Right cardiac atrium (tissue), 5 donors: ENCODE measurements at places on chromosomes 2 and 18.

- peak; percentile 71 for DNase-seq
These were observed at the start of gene IGFBP2 for GRCh38 chr2:216632952-216633615. Gene IGFBP2 (plus strand): TSS chr2:216633420. CDS start chr2:216633524, 104 bp downstream.

DNA sequence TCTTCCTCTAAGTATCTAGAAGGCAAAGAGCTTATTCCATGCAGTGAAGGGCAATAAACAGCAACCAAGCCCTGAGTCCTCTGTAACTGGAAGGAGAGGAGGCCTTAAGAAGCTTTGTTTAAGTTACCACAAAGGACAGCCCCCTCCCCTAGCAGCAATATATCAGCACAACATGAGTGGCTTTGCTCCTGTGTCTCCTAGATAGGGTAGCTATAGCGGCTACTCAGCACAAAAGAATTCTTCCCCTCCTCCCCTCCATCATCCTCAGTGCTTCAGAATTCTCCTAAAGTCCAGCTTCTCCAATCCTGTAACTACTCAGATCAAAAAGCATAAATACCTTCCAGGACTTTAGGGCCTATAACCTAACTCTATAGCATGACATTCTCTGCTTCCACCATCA lies 16.5 kb downstream of the SUMO1 start:
- DNase-seq = no peak

- DNase-seq = peak; percentile 40
These were observed 218.8 kb upstream of the ID2 start for GRCh38 chr2:8462899-8463648.

DNA sequence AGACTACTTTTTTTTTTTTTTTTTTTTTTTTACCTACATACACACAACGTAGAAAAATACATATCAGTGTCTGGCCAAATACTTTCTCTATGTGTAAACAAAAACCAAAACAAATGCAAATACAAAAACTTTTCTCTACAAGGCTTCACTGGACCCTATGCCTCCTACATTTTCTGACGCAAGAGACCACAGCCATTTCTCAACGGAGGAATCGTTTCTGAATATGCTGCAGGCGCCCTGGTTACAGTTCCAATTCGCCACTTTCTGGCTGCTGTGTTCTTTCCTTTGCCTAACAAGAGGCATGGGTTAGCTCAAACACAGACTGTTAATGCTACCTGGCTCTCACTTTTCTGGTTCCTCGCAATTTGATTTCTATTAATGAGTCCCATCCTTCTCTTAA lies 96.4 kb downstream of the EPB41L3 start:
- no peak for DNase-seq

- DNase-seq = no peak
These were observed 309.6 kb downstream of the SOCS6 start for GRCh38 chr18:70598406-70598805.

DNA sequence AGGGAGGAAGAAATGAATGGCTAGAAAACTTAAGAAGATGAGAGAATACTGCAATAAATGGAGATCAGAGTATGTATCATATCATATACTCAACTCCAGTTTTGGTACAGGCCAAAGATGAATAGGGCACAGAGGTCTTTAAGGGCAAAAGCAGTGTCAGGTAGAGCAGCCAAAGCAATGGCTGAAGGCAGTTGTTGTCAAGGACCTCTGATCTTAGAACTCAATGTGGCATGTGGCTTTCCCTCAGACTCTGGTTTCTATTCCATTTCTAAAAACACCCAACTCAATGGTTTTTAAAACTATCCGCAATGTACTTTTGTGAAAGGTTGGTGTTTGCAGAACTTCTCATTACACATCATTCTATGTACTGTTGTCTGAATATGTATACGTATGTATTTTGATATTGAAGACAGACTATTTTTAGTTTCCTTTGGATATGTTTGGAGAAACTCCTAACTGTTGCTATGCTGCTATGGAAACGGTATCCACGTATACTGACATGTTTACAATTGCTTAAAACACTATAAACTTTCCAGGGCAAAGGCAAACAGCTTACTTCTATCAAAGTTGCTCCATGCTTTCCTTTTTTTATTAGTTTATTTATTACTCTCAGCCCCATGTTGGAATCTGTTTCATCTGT lies 58.1 kb upstream of the PELI1 start:
- no peak for DNase-seq

DNA sequence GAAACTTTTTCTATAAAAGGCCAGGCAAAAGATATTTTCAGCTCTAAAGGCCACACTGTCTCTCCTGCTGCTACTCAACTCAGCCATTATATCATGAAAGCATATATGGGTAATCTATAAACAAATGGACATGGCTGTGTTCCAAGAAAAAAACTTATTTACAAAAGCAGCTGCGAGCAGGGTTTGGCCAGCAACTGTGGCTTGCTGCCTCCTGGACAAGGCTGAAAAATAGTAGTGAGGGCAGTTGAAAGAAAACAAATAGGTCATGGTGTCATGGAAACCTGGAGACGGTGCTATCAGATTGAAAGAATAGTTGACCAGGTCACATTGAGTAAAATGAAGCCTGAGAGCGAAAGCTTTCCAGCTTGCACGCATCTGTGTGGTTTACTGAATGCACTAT lies 89.2 kb upstream of the LRATD1 start:
- no peak for DNase-seq

DNA sequence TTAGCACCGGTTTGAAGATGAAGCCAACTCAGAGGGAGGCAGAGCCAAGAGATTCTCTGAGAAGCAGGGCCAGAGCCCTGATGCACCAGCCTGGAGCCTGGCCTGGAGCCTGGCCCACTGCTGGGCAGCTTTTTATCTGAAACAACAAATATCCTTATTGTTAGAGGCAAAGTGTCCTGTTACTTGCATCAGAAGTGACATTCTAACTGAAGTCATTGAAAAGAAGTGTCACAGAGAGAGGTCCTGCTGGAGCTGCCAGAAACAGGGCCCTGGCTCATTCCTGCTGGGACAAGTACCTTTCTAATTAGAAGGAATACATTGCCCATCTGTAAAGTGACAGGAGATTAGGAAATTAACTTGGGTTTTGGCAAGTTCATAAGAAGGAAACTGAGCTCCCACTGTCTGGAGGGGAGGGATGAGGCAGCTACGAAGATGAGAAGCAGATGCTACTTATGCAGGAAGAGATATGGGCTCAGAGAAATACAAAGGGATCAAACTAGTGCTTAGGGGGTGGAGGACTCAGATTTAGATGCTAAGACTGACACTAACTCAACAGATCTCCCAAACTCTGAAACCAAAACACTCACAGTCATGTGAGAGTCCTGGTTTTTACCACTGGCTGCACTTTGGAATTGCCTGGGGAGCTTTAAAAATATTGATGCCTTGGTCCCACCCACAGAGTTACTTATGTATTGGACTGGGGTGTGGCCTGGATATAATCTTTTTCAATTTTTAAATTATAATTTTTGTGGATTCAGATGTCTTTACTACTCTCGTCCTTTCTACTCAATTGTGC lies 11.0 kb upstream of the HK2 start:
- no peak for DNase-seq

GRCh38 chr2:152440460-152440859 lies 105.5 kb downstream of the FMNL2 start:
- DNase-seq = no peak

- DNase-seq = peak; percentile 88
These were observed 174.0 kb downstream of the TGIF1 start for GRCh38 chr18:3623769-3624545.

- DNase-seq = no peak
These were observed 61.4 kb upstream of the SLC14A2 start for GRCh38 chr18:45553723-45554388.

DNA sequence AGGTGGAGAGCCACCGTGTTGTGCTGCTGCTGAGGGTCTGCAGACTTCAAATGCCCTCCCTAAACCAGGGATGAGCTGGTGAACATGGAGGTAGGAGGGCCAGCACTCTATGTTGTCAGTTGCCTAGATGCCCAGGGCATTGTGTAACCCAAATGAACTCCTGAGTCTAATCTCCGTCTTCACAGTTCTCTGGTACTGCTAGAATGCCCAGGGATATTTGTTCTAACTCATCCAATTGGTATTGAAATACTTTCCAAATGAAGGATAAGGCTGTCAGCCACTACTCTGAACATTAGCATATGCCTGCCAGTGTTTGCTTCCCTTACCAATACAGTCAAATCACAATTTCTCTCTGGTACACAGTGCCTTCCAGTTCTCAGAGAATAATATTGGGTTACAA lies 492.6 kb downstream of the SLC4A3 start:
- DNase-seq = no peak

DNA sequence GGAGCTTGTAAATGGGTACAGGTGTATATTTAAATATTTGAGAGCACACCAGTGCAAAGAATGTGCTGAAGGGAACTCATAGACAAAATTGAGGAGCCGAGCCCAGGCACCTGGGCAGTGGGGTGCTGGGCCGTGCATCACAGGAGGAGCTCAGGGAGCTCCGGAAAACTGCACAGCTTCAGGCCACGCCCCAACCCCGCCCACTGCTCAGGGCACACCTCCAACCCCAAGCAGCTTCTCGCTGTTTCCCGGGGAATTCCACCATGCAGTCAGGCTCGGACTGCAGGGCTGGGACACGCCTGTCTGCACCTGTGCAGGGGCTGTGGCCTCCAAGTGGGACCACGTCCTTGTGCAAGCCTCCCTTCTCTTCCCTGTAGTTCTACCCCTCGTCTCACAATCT lies 243.0 kb downstream of the HDAC4 start:
- no peak for DNase-seq

- DNase-seq = no peak
These were observed 42.7 kb downstream of the ZFP36L2 start for GRCh38 chr2:43183743-43184142.

- no peak for DNase-seq
These were observed 317.6 kb downstream of the TNS1 start for GRCh38 chr2:217685255-217685605.

- no peak for DNase-seq
These were observed 53.3 kb upstream of the RBM44 start for GRCh38 chr2:237745250-237745613.

DNA sequence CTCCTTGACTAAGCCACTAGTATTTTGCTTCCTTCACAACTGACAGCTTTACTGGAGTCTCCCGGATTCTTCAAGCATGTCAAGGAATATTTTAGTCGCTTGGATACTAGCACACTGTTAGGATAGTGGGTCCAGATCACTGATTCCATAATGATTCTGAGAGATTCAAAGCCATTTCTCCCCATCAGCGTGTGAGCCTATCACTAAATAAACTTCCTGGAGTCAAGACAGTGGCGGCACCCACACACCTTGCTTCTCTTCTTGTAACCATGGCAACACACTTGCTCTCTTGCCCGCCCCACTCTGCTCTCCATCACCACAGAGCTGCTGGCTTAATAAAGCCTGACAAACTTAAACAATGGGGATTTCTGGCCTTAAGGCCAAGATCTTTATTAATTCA lies 245.1 kb downstream of the LRRTM1 start:
- DNase-seq = no peak

DNA sequence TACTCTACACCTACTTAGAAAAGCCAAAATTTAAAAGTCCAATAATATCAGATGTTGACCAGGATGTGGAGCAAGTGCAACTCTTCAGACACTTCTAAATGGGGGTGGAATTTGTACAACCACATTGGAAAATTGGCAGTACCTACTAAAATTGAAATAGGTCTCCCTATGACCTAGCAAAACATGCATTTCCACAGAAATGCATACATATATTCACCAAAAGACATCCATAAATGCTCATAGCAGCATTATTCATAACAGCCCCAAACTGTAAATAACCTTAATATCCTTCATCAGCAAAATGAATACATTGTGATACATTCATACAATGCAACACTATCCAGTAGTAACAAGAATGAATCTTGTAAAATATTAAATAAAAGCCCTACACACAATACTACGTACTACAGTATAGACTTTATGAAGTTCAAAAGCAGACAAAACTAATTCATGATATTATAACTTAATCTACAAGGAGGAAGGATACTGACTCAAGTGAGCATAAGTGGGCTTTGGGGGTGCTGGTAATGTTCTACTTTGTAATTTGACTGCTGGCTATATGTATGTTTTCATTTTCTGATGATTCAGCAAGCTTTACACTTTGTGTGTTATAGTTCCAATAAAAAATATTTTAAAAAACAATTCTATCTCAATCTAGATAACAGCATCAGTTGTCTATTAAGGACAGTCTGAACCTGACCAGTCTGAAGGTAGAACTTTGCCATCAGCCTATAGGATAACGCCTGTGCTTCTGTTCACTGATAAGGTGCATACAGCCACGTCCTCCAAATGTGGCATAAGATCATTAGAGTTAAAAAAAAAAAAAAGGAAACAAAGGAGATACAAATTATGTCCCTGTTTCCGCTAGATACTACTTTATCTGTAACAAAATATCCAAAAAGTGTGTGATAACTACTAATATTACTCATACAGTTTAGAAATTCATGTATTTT lies 6.6 kb upstream of the TNFRSF11A start:
- no peak for DNase-seq

- DNase-seq = no peak
These were observed 132.3 kb downstream of the FOXI3 start for GRCh38 chr2:88320076-88320773.

DNA sequence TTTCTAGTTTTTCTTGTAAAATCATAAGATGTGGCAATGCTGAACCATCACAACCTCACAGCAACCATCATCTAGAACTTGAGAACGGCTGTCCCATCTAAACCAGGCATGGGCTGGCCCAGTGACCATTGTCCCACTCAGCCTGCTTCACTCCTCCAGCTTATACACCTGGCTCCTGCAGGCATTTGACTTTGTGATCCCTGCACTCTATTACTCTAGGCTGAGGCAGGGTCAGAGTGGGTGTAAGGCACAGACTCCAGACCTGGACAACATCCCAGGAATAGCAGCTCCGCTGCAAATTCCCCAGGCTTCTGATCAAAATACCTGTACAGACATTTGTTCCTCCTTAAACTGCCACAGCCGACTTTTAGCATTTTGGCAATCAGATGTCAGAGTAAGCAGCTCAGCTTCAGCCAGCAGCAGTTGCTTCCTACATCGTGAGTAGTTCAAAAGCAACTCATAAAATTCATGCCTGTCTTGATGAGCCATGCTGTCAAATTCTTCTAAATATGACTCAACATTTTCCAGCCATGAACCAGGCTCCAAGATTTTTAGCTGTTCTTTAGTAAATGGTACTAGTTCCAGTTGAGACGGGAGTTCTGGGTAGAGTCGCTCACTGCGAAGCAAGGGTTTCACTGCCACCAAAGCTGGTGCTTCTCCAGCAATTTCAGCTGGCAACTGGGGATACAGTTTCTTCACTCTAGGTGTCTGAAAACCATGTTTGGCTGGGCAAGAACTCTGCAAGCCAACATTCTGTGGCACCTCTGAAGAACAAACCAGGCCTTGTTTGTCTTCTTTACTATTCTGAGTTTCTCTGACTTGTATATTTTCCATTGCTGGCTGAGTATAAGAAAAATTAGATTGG lies 12.8 kb downstream of the EPG5 start:
- no peak for DNase-seq

DNA sequence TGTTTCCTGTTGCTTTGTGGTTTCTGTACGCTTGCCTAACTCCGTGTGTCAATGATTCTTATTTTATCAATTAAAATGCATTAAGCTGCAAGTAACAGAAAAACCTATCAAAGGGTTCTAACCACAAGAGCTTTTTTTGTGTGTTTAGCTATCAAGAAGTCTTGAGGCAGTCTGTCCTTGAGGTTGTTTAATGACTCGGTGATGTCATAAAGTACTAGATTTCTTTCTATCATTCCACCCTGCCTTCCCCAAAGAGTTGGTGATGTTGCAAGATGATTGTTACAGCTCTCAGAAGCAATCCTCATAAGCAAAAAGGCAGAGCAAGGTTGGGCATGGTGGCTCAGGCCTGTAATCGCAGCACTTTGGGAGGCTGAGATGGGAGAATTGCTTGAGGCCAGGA lies 51.9 kb upstream of the SPTBN1 start:
- DNase-seq = peak; percentile 23
